ENCODE measurements at places on chromosomes 7 and 10.

- no peak for DNase-seq
These were observed 100.5 kb downstream of the NPY start for GRCh38 chr7:24384362-24385030.

DNA sequence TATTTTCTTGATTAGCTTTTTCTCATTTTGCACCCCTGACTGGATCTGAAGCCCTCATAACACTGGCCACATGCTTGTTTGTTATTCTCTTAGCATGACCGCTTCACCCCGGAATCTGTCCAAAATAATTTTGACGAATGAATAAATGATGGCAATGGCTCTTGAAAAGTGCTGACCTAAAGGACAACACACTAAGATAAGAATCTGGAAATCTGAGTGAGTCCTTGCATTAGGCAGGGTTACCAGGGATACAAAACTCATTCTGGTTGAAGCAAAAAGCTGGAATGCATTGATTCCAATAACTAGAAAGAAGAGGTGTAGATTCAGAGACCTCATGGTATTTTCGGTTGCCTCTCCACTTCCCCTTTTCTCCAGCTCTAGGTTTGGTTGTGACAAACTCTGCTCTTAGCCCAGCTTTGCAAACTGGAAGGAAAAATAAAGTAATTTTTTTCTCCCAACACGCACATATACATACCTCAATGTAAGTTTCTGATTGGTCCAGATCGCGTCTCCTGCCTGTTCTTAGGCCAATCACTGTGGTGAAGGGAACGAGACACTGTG lies 157.4 kb downstream of the SKIDA1 start:
- no peak for DNase-seq

DNA sequence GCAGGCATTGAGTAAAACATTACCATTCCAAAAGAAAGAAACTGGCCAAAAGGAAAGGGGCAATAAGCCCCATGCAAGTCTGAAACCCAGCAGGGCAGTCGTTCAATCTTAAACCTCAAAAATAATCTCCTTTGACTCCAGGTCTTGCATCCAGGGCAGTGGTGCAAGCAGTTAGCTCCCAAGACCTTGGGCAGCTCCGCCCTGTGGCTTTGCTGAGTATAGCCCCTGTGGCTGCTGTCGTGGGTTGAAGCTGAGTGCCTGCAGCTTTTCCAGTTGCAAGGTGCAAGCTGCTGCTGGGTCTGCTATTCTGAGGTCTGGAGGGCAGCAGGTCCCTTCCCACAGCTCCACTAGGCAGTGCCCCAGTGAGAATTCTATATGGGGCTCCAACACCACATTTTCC lies 580.1 kb upstream of the AUTS2 start:
- DNase-seq, result no peak

GRCh38 chr10:69329721-69330178 lies 51.5 kb downstream of the HK1 start:
- DNase-seq, result no peak

GRCh38 chr7:1022801-1023465 lies 21.4 kb upstream of the GPR146 start:
- no peak for DNase-seq

DNA sequence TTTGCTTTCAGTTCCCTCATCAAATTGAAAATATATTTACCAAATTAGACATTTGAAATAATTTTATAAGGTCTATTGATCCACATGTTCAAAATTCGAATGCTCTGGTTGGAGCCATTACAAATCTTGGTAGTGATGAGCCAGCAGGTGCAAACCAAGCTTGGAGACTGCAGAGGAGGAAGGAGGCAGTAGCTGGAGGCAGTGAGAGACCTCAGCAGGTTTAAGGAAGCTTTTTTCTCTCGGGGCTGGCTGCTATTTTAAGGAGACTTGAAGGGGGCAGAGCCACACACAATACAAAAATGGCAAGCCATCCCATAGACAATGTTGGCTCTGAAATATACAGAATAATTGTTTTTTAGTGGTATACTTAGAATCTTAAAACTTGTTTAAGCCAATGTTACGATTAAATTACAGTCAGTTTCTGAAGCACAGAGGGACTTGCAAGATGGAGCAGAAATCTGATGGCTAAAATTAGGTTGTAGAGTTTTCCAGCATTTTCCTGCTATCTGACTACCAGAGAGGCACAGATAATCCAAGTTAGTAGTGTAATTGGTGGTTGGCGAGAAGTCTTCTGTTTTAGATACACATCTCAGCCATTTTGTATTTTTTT lies 185.8 kb downstream of the SNX10 start:
- no peak for DNase-seq

DNA sequence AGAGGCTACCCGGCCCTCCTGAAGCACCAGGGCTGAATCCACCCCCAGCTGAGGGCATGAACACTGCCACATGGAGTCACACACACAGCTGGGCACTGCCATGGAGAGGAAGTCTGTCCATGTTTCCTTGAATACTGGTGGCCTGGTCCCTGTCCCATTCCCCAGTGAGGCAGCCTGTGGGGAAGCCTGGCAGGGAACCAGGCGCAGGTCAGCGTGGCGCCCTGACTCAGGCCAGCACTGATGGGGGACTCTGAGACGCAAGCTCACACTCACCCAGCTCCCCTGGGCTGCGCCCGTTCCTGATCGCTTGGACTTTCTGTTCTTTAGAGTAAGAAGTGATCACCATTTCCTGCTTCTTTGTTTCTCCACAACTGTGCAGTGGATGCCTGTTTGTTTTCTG lies 128.3 kb downstream of the EGFR start:
- DNase-seq, result no peak

DNA sequence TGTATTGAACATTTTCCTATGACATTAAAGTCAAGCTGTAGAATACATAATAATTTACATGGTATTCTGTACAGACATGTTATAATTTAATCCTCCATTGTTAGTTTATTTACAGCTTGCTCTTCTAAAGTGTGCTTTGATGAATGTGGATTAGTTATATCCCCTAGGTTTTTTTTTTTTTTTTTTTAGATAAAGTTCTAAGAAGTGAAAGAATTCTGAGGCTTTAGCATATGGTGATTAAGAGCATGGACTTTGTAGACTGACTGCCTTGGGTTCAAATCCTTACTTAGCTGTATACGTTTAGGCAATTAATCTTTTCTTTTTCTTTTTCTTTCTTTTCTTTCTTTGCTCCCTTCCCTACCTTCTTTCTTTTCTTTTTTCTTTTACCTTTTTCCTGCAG lies 44.9 kb downstream of the MKLN1 start:
- DNase-seq, result no peak

DNA sequence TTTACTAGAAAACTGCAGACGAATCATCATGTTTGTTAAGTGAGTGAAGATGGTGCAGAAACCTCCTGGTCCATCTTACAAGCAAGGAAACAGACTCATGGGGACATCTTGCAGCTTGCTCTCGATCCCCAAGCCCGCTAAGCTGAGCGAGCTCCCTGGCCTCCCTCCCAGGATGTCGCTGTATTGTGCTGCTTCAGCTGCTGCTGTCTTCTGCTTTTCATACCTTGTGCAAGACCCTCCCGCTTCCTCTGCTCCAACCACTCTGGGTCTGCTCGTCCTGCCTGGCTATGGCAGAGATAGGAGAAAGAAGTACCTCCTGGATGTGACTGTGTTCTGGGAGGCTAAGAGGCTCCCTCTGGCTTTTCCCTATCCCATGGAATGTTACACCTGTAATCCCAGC lies 285.2 kb upstream of the FZD8 start:
- no peak for DNase-seq

DNA sequence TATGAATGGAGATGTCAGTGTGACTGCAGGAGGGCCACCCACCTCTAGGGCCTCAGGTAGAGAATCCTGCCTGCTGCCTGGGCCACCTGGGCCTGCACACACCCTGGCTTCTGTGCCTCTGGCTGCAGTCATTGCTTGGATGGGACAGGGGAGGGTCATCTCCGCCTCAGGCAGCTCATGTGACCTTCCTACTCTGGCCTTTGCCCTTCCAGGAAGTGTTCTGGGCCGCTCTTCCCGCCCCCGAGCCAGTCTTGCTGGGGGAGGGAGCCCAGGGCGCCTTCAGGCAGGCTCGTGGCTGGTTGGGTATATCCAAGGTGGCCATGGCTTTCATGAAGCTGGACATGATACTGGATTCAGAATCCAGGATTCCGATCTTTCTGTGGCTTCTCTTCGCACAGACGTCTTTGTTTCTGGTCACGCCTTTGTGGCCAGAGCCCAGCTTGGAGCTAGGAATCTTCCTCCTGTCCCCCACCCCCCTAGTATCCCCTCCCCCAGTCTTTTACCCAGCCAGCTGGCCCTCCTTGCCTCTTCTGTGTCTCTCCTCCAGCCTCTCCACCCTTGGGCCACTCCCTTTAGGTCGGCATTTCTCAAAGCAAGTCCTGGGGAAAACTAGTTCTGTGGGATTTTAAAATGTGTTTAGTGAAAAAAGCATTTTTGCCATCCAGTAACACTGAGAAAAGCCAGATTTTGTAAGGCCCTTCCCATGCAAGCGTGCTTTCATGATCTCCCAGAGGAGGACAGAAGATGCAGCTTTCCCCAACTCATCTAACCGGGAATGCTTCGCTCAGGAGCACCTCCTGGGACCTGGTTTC lies 119.6 kb downstream of the ZMIZ1 start:
- no peak for DNase-seq

GRCh38 chr10:71638822-71639719 lies 80.5 kb downstream of the C10orf105 start:
- DNase-seq, result no peak

GRCh38 chr10:104515678-104516199 lies 125.4 kb upstream of the SORCS3 start:
- no peak for DNase-seq
